ENCODE measurements at places on chromosomes 5 and 9.

GRCh38 chr9:120175031-120175430, 404.9 kb downstream of the CDK5RAP2 start:
- DNase-seq: no peak

DNA sequence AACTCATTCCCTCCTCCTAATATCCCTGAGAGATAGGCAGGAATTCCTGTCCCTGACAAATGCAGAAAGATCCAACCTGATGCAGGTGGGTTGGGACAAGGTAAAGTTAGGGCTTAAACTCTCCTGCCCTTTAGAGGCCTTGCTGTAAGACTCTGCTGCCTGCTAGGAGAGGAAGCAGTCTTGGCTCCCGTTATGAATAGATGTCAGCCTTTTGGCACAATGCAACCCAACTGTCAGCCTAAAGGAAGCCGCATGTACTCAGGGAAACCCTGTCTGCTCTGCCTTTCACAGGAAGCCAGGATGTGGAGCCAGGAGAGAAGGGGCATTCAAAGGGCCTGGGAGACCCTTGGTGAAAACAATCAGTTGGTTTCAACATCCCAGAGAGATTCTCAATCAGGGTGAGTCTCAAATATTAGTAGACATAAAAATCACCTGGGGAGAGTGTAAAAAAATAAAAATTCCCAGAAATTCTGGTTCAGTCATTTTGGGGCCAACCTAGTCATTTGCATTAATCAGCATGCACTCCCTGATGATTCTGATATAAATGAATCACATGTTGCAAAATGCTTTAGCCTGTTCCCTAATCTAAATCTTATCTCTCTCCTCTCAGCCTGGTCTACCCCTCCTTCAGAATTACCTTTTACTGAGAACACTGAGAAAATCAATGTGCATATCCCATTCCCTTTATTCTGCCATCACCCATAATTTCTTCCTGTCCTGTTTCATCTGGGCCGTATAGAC, 136.2 kb upstream of the TRIM32 start:
- no peak for DNase-seq

DNA sequence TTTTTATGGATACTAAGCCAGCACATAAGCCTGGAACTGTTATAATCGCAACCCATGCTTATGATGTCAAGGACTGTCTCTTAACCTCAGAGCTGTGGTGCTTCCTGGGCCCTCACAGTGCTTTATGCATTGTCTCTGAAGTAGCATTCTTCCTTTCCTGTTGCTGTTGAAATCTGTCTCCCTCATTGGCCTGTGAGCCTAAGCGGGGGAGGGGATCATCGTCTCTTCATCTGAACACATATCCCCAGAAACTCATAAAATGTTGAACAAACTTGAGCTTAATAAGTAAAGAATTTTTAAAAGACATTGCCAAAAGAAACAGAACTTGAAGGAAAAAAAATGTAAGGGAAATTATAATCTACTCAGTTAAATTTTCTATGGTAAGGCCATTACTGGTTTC, 80.3 kb downstream of the SGCD start:
- no peak for DNase-seq

DNA sequence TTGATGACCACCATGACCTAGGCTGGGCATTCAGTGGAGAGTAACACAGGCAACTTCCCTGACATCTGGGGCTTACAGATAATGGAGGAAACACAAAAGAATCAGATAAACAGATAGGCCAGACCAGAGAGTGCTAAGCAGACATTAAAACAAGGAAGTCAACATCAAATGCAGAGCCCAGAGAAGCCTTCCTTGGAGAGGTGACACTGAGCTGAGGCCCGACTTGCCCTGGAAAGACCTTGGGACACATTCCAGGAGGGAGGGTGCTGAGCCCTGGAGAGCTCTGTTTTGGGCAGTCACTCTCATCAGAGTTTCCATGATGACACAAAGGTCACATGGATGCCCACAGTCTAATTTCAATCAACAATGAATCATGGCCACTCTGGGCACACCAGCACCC, 31.9 kb upstream of the C5orf58 start:
- no peak for DNase-seq

GRCh38 chr5:72509401-72509800, 2.2 kb upstream of the ZNF366 start:
- DNase-seq: no peak

DNA sequence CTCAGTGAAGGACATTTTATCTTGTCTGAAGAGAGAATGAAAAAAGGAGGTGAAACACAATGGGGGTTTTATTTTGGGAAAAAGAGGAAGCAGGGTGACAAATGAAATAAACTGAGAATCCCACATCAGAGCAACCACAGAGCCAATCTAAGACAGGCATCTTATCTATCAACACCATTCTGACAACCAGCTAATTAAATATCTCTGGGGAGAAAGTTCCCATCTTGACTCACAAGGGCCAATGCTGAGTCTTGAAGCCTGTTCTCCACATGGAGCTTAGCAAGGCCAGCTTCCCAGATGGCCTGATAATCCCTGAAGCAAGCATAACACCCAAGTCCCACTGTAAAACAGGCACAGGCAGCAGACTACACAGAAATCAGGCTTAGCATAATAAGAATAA, 30.4 kb downstream of the DPYSL3 start:
- DNase-seq: no peak

DNA sequence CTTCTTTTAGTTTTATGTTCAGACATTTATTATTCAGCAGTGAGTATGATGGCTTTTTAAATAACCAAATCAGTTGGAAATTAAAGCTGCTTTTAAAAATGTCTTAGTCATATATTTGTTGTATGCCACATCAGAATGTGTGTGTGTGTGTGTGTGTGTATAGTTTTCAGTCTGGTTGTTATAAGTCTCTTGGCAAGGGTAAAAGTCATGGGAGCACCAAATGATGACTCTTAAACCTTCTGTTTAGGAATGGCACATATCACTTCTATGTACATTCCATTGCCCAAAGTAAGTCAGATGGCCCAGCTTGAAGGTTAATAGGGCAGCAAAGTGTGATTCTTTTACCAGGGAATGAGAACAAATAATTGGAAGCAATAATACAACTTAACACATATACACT, 135.9 kb downstream of the RNF180 start:
- DNase-seq: no peak

DNA sequence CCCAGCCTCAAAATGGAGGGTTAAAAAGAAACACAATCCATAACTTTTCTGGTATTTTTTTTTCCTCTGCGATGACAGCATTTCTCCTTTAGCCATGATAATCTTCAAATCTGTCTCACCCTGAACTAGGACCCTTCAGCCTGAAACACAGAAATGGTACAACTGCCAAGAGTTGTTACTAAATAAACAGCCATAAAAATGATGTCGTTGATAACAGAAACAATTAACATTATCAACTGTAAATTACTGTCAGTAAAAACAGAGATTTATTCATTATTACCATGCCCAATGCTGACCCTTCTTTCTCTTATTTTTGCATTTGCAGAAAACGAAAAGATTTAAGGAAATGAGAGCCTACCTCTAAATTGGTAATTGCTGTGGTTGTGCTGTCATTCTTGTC, 19.4 kb upstream of the MIER3 start:
- DNase-seq: no peak

DNA sequence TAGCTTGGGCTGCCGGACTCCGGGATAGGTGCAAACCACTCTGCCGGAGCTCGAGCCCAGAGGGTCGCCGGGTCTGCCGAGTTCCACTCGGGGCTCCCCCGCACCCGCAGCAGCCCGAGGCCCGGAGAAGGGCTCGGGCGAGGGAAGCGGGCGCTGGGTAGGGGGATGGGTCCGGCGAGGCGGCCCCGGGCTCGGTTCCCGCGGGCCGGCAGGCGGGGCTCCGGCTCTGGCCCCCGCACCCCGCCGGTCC, 507 bp downstream of the RICTOR start:
- DNase-seq: peak; percentile 59

- no peak for DNase-seq
Measured at GRCh38 chr5:107056278-107056677, 614.5 kb downstream of the EFNA5 start.

DNA sequence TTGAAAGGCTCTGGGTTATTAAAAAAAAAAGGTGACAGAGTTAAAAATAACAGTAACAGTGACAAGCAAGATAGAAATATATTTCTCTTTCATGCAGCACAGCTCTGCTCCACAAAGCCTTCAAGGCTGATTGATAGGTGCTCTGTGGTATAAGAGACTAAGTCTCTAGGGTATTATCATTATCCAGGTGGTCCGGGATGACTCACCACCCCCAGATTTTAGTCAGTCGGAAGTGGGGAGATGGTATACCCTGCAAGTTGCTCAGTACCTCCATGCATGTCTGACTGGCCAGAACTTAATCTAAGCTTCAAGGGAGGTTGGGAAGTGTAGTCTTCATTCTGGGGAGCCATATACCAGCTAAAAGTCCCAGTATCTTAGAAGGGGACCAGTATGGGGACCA, 76.1 kb downstream of the SLC1A3 start:
- no peak for DNase-seq

GRCh38 chr9:33426843-33427293, 20.5 kb downstream of the AQP3 start:
- DNase-seq: no peak

DNA sequence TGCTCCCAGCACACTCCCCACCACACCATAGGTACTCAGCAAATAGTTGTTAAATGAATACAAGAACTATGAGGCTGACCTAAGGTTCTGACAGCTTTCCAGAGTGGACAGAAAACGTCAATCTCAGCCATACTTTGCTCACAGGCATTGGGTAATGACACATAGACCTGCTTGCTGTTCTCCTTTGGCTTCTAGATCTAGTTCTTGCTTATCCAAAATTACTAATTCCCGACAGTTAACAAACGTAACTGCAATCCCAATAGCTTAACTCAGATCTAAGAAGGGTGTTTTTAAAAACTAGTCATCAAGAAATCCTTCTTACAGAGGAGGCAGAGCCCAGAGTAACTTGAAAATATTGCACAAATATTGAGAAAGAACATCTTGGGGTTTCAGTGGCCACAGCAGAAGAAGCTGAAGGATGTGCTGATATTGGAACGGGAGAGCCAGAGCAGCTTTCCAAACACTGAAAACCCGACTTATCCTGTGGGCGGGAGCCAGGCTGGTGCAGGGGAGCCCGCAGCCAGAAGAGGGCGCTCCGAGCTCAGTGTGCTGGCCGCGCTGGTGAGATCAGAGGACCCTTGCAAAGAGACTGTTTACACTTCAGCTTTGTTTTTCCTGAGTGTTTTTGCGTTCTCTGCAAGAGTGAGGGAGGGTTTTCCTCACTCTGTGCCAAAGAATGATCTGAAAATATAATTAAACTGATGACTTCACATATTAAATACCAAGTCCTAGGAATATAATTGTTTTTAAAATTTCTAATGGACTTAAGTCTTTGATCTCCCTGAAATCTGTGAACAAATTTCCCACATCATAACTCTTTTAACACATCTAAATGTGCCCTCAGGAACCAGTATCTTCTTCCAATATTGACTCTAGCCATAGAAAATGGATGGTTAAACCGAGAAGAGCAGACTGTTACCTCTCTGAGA, 30.3 kb downstream of the FGF1 start:
- DNase-seq: peak; percentile 41

DNA sequence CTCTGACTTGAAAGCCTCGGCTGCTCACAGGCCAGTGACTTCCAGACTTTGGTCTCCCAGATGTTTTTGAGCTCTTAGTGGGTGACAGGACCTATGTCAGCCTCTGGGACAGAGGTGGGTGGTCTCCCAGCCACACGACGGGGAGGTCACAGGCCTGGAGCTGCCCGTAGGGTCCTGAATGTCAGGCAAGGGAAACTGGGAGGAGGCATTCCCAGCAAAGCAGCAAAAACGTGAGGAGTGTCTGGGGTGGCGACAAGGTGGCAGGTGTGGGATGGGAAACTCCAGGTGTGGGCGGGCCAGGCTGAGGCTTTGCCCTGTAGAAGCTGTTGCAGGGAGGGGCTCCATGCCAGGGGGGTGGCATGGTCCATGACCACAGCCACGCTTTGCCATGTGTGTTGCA, 110.5 kb downstream of the CACNA1B start:
- DNase-seq: no peak

DNA sequence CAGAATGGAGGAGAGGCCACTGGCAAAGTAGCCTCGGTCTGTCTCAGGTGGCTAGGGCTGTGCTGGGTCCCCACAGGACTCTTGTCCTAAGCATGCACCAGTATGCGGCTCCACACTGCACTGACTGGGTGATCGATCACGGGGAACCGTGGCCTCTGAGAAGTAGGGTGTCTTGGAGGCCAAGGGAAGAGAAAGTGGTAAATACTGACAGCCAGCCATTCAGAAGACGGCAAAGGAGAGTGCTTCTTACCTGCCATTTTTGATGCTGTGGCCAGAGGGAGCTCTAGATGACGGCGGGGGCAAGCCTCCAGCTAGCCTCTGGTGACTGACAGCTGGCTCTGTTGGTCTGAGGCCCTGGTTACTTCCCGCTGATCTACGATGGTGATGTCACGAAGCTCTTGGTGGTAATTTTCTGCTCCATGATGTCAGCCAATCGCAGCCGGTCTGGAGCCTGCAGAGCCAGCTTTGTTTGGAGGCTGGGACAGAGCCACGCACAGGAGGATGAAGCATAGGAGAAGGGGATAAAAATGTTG, 40.4 kb upstream of the GADD45G start:
- no peak for DNase-seq

GRCh38 chr9:108869092-108869725, 7.1 kb downstream of the ACTL7A start:
- DNase-seq: no peak
